DMS153 (cell line): ENCODE measurements at places on chromosomes 1 and 21.

GRCh38 chr1:28974432-28974831 lies 60.1 kb downstream of the EPB41 start:
- DNase-seq: no peak

DNA sequence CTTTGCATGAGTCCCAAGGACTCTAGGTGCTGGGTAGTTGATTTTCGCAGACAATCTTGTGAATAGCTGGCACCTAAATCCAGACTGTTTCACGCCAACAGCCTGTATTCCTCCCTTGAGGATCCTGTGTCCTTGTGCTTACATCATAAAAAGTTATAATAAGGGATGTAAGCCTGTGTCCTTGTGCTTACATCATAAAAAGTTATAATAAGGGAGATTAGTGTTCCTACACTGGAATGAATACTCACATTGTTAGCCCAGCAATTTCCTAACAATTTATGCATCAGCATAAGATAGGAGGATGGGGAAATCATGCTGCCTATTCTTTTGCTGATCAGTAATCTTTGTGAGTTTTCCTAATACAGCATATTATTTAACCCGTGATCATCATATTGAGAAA lies 4.0 kb upstream of the HSD3B2 start:
- no peak for DNase-seq

DNA sequence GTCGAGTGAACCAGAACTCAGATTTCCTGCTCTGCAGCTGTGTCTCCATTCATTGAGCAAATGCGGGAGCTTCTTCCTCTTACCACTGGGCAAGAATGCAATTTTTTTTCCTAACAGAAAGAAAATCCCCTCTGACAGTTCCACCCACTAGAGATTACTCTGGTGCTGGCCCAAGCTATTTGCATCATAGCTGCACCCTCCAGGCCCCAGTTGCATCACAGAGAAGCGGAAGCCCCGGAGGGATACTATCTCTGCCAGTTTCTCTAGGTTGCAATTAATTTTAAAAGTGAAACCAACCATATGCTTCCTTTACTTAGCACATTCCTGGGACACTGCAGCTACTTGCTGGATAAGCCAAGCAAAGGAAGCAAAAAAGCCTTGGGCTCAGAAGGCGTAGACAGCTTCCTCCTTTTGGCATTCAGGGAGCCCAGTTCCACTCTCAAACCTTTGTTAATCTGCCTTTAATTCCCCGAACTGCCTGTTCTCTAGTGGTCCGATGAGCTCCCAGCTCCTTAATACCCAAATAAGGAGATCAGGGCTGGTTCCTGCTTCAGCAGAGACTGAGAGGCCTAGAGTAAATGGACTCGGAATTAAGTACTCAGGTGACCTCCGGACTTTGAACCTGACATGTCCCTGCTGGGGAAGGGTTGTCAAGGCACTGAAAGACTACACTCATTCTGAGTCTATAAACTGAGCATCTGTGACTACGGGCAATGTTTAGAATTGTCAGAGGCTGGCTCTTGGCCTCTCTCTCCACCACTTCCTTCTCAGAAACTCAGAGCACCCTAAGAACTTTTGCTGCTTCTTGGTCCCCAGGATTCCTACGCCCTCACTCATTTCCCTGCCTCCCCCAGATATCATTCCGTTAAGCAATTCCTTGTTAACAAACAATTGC lies 72.5 kb upstream of the TNFSF18 start:
- DNase-seq: no peak

DNA sequence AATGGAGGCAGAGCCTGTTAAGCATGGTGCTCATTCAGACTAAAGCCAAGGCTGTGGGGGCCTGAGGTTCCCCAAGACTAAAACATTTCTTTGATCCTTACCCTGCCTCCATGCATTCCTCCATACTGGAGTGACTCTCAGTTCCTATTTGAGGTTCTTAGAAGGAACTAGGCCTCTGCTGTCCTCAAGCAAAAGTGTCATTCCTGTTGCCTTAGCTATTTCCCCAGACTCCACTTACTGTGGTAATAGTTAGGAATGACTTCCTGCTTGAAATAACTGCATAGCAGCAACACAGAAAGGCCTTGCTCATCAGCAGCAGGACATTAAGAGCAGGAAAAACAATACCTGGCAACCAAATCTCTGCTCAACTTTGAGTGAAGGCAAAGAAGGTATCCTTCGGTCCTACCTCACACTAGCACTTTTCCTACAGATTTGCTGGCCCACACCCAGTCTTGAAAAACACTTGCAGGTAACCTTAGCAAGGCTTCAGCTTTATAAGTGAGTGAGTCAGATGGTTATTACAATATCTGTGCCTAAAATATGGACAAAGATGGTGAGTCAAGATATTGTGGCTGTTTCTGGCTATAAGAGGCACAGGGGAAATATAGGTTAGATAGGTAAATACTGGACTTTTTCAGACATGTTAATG lies 14.8 kb downstream of the LRRC41 start:
- DNase-seq: no peak

DNA sequence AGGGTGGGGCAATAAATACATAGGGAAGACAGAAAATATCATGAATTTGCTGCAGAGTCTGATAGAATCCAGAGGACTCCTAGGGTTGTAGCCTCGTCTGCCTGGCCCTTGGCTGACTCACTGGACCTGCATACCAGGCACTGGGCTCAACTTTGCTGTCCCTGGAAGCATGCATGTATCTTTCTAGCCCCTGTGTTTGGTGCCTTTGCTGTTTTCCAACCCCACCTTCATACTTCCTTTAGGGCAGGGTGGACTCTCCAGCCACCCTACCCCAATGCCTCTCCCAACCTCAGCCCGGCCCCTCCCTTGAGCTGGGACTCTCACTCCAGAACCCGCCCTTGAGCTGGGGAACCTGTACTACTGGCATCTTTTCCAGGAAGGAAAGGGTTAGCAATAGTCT lies 1.2 kb downstream of the RAB25 start:
- DNase-seq: no peak

- DNase-seq: peak; percentile 85
Observed at GRCh38 chr1:185559684-185560331, 174.4 kb upstream of the HMCN1 start.

DNA sequence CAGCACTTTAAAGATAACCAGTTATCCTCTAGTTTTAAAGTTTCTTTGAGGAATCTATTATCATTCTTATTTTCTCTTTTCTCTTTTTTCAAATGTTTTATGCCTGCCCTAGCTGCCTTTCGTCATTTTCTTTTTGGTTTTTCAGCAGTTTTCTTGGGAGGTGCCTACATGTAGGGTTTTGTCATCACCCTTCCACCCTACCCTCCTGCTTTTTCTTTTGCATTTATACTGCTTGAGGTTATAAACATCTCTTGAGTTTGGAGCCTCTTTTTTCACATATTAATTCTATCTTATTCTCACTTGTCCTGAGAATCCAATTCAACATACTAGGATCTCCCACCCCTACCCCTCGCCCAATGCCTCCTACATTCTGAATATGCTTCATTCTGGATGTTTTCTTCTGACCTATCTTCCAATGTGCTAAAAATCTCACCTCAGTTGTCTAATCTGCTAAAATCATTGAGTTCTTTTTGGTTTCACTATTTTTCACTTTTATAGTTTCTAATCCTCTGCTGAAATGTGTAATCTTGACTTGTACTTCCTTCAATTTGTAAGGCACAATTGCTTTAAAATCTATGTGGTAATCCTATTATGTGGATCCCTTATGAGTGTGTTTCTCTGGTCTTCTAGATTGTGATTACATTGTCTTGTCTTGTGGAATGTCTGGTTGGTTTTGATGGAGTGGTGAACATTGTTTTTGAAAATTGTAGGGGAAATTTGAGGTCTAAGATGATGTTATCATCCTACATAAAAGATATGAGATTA lies 38.7 kb downstream of the MIA3 start:
- DNase-seq: no peak

- no peak for DNase-seq
Observed at GRCh38 chr1:233587958-233588799, 25.7 kb upstream of the KCNK1 start.

GRCh38 chr1:55965981-55966461 lies 613.3 kb downstream of the PLPP3 start:
- DNase-seq: no peak

GRCh38 chr1:29453502-29454240 lies 217.3 kb downstream of the PTPRU start:
- DNase-seq: peak; percentile 29

DNA sequence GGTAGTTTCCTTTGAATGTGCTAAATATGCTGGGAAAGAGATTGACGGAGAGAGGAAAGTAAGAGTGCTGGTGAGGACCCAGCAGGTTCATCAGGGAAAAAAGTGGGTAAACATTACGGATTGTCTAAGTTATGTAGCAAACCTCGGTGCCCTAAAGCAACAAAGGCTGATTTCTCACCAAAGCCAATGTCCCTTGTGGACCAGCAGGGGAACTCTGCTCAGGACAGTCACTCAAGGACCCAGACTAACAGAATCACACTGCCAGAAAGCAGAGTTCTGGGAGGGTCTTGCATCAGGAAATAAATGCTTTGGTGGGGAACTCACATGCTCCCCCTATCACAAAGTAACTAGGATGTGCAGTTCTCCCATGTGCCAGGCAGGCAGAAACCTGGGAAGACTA lies 1.7 kb upstream of the IKBKE start:
- no peak for DNase-seq

DNA sequence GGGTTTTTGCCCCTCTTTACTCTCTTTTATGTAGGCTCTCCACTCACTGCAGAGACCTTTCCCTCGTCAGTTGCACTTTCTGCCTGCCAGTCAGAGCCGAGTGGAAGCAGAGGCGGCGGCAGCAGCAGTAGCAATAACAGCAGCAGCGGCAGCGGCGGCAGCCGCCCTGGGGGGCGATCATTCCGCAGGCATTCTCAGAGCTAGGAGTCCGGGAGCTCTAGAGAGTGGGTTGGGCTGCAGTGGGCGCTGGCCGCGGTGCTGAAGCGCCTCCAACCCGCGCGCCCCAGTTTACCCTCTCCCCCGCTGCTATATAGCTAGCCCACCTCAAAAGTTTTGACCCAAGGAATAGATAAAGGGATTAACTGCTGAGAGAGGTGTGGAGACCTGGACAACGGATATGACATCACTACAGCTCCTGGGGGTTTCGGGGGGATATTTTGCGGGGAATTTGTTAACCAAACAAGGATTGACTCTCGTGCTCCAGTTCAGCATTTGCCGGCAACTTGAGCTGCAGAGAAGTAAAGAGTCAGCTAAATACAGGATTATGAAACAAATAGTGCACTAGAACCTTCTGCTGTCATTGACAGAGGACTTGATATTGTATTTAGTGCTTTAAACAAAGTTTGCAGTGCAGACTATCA lies at the start of gene OLFM3:
Gene OLFM3 (minus strand): TSS at position 102 of the 641 bp plus-strand sequence.
- peak; percentile 25 for DNase-seq

GRCh38 chr1:71640116-71640515 lies 559.3 kb upstream of the ZRANB2 start:
- DNase-seq: no peak

DNA sequence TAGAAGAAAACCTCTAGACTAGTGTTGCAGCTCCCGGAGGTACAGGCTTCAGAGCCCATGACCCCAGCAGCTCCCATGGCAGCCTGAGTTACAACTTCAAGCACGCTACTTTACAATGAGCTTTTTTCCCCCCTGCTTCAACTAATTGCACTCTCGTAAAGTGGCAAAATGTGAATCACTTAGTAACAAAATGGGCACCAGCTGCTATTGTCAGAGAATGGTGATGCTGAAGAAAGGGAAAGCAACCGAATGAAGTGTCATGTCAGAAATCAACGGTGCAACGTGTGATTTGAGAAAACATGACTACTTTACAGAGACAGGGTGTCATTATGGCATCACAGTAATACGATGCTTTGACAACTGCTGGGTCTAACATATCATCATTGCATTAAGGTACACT lies 40.5 kb downstream of the ESRRG start:
- DNase-seq: no peak

DNA sequence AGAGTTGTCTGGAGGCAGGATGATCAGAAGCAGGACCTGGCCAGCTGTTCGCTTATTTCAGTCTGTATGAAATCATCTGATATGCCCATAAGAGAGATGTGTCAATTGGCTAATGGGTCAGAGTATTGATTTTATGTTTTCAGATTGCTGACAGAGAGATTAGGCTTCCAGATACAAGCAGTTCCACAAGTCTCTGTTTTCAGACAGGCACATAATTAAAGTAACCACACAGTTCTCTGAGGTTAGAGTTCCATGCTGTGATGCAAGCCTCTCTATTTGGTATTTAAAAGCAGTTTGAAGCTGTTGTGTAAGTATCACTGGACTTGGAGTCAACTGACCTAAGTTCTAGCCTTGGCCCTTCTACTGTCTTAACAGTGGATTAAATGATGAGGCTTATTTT lies 50.1 kb downstream of the ATF6 start:
- DNase-seq: no peak
